ENCODE measurements at places on chromosomes 12 and 14.

- no peak for DNase-seq
Measured at GRCh38 chr12:65093606-65094005, 27.5 kb downstream of the WIF1 start.

DNA sequence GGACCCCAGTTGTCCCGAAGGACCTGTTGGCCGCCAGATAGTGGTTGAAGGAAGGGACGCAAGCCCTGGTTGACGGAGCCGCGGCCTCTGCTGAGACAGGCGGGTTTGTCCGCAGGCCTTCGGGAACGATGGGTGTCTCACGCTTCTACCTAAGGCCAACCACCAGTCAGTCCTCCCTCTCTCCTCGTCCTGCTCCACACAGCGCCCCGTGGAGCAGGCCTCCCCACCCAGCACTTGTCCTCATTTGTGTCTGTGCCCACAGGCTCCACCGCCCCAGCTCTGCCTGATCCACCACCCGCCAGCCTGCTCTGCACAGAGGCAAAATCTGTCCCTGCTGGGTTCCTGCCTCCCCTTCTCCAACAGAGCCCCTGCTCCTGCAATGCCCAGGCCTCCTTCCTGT, 41.0 kb downstream of the RIMBP2 start:
- no peak for DNase-seq

DNA sequence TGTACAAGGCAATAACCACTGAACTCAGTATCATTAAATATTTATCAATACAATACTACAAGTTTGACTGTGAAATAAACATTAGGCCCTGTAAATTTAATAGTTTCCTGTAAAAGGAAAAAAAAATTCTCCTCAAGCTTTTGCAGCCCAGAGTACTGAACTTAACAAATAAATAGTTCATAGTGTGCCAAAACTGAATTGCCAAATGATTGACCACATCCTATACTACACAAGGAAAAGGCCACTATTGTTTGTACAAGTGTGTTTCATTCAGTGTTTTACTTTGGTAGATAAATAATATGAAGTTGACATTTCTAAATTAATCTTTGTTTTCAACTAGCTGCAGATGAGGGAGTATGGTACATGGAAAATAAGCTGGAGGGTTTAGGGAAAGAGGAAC, 379.6 kb downstream of the FLRT2 start:
- no peak for DNase-seq

DNA sequence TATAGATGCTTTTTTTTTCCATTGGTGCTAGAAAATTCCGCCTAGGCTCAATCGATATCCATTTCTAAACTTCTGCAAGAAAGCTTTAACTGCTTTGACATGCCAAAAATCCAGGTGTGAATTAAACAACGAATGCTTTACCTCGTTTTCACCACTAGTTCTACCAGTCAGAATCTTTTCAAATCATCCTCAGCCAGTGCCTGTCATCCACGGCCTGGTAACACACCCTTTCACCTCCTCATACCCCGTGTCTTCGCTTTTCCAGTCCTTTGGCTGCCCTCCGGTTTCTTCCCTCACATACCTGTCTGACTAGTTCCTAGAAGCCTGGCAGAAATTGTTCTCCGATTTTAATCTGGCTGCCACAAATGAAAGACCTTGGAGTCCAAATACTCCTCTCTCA, 1.4 kb upstream of the PHC1 start:
- no peak for DNase-seq

GRCh38 chr14:70885343-70886022, 21.8 kb upstream of the PCNX1 start:
- DNase-seq, result peak; percentile 60

- DNase-seq, result no peak
Measured at GRCh38 chr14:79197516-79197915, 1013.8 kb downstream of the DIO2 start.

DNA sequence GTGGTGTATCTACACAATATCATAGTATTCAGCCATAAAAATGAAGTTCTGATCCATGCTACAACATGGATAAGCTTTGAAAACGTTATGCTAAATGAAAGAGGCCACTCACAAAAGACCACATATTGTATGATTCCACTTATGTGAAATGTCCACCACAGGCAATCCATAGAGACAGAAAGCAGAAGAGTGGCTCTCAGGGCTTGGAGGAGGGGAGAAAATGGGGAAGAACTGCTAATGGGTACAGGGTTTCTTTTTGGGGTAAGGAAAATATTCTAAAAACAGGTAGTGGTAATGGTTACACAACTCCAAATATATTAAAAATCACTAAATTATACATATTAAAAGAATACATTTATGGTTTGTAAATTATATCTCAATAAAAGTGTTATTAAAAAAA, 16.5 kb downstream of the SCNN1A start:
- no peak for DNase-seq

DNA sequence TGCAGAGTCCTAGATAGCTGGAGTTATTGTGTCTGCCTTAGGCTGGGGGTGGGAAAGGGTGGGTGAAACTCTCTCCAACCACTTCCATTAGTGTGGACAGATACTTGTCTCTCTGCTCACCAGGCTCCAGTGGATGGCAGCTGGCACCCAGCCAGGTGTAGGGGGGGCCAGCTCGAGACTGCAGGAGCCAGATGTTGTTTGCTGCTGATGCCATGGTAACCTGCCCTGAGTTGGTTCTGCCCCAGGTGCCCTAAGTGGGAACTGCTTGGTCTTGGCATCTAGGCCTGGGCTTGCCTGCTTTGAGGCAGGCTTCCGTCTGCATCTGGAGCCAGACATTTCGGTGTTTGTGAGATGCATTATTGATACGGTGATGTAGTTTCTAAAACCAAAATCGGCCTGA, 82.2 kb downstream of the ADCK1 start:
- DNase-seq, result no peak

DNA sequence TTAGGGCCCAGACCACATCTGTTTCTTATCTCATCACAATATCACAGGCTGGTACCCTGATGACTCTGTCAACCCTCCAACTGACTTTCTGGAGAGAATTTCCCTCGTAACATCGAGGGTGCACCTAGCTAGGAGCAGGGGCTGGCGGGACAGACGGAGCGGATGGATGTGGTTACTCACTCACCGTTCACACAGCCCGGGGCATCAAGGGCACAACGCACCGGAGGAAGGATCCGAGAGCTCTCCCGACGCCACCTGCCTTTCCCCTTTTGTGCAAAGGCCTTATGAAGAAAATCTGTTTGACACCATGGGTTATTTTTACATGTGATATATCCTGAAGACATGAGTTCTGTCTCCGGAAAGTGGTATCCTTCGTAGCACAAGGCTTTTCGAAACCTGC, 31.4 kb downstream of the SLC15A4 start:
- DNase-seq, result no peak

GRCh38 chr12:15720295-15720694, 68.9 kb downstream of the EPS8 start:
- DNase-seq, result no peak
